ENCODE measurements at places on chromosomes 1 and 21.

DNA sequence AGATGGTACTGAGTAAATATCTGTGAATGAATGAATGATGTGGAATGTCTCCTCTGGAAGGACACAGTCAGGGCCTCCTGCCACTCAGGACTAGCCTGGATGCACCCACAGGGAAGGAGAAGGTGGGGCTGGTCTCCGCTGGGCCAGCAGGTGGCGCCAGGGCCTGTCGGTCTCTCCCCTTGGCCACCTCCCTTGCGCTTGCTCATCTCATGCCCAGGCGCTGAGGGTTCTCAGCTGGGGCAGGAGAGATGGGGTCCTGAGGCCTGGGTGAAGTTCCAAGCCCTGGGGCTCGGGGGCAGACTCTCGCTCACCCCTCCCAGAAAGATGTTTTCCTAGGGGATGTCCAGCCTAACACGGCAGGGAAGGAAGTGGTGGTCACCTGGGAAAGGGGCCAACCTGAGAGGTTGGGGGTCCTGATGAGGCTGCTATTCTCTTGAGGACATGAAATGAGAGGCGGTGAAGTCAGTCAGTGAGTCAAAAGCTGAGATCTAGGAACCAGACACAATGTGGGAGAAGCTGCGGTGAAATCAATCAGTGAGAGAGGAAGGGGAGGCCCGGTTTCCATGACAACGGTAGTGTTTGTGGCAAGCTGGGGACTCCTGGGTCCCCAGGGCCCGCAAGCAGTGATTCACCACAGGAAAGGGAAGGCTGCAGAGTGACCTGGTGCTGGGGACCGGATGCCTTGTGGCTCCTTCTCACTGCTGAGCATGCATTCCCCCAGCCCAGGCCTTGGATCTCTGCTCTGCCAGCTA, 14.6 kb upstream of the MEX3A start:
- peak; percentile 86 for DNase-seq

- DNase-seq = no peak
These were observed 17.3 kb upstream of the ZNF678 start for GRCh38 chr1:227546059-227546458.

DNA sequence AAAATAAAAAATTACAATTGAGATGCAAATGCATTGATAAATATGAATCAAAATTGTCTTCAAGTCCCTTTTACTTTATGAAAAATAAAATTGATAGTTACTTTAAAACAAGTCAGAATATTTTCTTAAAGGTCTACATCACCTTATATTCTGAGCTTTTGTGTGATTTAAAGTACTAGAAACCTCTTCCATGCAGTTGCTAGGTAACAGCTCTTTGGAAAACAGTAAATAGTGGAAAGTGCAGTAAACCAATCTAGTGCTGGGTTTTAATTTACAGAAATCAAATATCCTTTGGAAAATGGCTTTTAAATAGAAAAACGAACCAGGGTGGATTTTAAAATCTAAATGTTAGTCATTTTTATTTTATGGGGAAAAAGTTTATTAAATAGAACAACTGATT, 227.9 kb downstream of the KCNT2 start:
- no peak for DNase-seq

DNA sequence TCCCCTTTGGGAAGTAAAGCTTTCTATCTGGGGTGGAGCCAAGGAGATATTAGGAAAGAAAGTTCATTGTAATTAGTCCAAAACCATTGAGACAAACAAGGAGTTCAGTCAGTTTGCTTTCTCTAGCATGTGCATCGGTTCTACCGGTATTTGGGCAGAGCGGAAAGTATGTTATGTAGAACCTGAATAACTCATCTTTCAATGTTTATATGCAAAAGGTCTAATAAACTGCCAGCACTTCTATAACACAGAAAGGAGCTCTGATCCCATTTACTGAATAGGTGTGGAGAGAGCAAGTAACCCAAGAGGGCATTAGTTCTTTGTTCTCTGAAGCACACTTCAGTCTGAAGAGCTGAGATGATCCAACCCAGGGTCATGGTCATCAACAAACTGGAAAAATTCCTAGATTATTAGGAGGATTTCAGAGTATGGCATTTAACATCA, 3.5 kb downstream of the TGFB2 start:
- DNase-seq = no peak

- no peak for DNase-seq
These were observed 808.7 kb downstream of the NCAM2 start for GRCh38 chr21:21806711-21807597.

DNA sequence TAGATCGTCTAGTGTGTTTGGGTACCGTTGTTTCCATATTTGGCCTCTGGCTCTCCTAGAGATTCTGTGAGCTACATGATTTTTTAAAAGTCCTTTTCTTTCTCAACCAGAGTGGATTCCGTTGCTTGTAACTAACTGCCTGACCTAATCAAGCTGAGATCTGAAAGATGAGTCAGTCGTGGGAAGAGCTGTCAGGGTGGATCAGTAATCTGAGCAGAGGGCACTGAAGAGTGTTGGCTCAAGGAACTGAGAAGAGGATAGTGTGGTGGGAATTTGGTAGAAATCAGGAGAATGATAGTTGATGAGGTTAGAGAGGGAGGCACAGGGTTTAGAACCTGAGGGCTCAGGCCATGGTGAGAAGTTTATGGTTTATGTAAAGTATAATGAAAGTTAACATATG, 52.2 kb downstream of the TRAF5 start:
- no peak for DNase-seq

DNA sequence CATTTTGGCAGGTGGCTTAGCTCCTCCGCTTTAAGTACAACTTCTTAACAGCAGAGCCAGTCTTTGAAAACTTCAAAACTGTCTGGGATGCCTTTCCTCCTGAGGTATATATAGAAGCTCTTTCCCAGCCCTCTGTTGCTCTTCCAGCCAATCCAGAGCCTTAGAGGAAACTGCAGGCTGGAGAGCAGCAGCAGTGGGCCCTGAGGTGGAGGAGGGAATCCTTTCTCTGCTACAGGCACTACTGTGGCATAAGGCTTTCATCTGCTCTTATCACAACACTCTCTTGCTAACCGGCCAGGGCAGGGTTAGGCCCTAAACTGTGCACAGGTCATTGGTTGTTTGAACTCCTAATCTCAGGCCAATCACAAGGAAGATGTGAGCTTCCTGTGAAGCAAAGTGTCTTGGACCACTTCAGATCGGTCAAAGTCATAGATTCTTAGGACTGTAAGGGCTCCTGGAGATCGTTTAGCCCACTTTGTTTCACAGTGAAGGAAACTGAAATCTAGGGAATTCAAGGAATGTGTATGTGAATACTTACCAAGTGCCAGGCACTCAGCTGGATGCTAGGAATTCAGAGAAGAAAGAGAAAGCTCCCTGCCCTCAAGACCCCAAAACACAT, at the start of gene RGS5:
Gene RGS5, minus strand, starts transcription at position 84 of the 619 bp plus-strand sequence. Its CDS starts 81 bp downstream, at position 3.
- no peak for DNase-seq

DNA sequence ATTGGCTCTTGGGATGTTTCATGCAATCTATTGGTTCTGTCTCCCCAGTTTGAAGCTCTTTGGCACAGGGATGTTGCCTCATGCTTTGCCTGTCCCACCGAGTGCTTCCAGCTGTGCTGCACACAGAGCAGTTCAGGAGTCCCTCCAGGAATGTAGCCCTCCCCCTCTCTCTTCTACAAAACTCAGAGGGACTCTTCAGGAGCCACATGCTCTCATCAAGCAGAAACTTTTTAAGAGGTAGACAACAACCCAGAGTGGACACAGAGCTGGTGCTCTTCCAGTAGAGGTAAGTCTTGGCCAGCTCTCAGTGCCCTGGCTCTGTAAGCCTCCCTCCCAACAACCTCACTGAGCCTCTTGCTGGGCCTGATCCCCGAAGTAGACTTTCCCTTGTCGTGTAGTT, 11.6 kb upstream of the ZNF697 start:
- DNase-seq = no peak

DNA sequence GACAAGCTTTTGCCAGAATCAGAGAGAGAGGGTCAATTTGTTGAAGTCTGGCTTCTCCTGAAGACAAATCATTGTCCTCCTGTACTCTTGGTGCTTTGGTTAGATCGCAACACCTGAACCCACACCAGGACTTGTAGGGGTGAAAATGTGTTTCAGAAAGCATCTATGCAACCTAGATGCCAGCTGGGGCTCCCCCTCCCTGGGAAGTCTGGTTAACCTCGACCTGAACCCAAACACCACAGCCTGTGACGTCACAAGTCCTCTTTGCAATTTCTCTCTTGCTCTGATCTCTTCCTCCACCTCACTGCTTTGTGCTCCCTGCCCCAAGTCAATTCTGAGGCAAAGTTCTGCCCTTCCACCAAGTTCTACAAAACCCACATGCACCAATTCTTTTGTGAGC, 42.8 kb upstream of the USP24 start:
- DNase-seq = peak; percentile 36

DNA sequence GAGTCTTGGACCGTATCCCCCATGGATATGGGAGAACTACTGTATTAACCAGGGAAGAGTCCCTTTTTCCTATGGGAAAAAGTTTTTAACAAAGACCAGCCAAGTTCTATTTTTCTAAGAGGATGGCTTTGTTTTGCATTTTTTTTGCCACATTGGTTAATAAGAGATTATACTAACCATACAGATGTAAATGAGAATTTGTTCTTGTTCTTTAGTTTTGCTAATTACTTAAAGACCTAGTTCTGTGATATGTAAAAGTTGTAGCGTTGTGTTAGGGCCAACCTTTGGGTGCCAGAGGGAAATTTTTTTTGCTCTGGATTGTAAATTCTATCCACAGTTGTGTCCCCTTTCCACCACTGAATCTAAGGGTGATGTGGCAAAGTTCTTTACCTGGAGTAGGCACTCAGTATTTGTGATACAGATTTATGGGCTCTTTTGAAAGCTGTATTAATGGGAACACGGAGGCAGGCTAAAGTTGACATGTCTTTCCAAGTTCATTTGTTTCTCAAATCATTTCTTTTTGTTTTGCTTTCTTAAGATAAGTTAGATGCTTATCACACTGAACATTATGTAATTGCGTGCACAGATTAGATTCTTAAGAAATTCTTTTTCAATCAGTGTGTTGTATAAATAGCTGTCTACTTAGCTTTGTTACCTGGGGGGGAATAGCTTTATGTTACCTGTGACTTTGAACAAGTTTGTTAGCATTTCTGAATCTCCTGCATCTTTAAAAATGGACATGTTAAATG, 2.9 kb downstream of the SOAT1 start:
- DNase-seq = no peak

GRCh38 chr21:34302521-34302920, 61.3 kb upstream of the KCNE2 start:
- no peak for DNase-seq

GRCh38 chr1:182974506-182975191, 21.7 kb upstream of the SHCBP1L start:
- DNase-seq = no peak

DNA sequence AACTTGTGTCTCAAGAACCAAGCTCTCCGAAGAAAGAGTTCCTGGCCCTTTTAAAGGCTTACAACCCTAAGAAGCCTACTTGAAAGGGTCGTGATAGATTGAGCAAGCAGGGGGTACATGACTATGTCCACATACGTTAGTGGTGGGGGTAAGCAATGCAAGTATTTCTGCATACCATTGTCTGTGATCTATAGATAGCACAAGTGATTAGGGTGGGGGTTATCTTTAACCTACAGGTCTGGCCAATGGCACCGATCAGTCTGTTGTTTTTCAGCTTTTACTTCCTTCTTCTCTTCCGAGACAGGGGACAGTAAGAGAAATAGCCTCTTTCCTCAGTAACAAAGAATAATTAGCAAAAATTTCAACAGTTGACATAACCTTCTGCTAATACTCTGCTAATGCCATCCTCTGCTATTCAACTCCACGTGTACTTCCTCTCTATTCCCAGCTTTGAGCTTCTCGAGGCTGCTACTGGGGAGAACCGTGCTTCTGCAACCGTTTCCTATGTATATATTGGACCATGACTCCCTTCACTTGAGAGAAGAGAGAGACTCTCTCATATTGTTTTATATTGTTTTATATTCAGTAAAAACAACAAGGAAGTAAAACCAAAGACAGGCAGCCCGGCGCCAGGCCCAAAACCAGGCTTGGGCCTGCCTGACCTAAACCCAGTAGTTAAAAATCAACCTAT, 727.7 kb upstream of the NCAM2 start:
- DNase-seq = no peak

- no peak for DNase-seq
These were observed 66.6 kb upstream of the TIAM1 start for GRCh38 chr21:31410499-31411131.

GRCh38 chr1:76254104-76255030, 179.8 kb downstream of the ST6GALNAC3 start:
- no peak for DNase-seq

DNA sequence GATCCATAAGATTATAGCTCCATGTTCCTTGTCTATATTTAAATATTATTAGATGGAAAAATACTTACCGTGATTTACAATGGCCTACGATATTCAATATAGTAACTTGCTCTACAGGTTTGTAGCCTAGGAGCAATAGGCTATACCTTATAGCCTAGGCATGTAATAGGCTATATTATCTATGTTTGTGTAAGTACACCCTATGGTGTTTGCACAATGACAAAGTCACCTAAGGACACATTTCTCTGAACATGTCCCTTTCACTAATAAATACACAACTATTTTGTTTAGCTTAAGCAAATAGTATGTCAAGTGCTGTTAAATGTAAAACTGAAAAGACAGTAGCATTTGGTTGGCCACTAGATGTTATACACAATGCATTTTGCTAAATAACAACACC, 248.9 kb upstream of the ADGRL4 start:
- DNase-seq = no peak

- no peak for DNase-seq
These were observed 70.8 kb downstream of the EPHB2 start for GRCh38 chr1:22781483-22781882.

DNA sequence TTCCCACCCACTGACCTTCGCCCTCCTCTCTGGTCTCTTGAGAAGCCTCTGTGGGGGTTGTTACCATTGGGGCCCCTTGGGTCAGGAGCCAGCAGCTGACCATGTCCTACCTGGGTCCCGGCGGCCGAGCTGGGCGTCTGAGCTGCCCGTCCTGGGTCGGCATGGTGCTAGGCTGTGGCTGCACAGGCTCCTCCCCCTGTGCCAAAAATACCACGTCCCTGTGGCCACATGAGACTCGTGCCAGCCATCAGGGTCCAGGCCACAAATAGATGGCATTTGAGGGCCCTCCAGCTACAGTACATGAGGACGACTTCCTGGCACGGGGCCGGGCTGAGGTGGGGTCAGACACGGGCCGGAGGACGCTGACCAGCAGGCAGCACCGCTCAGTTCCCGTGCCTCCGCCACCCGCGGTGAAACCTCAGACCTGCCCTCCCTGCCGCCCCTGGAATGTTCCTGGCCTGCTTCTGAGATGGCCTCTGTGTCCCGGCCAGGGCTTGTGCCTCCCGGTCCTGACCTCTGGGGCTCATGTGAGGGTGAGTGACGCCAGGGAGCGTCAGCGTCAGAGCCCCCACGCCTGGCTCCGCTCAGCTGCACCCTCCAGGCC, at the start of gene PERM1:
Gene PERM1, minus strand, starts transcription at position 139 of the 604 bp plus-strand sequence. CDS start 1,064 bp downstream, outside the sequence.
- no peak for DNase-seq

GRCh38 chr1:17768651-17769241, 13.6 kb downstream of the ACTL8 start:
- DNase-seq = no peak

GRCh38 chr1:230537456-230537855, 104.8 kb upstream of the COG2 start:
- no peak for DNase-seq

- DNase-seq = no peak
These were observed 188.3 kb downstream of the NRIP1 start for GRCh38 chr21:14876524-14876840.

- DNase-seq = no peak
These were observed 8.9 kb downstream of the EPHA10 start for GRCh38 chr1:37755951-37756560.
